ENCODE measurements at places on chromosomes 16 and 17.

DNA sequence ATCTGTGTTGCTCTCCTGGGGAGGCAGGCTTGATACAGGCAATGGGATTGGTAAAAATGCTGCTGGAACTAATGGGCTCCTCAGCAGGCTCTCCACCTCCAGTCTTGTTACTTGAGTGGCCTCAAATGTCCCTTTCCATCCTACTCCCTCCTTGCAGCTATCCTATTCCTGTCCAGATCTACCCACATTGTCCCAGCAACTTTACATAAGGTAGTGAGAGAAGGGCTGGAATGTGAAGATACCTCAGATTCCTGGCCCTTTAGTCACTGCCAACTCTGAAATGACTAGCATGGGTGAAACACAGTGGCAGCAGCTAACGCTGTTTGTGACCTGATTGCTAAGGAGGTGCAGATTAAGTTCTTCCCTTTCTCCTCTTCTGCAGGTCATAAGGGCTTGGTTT is 210.1 kb upstream of the HS3ST4 start:
- DNase-seq, result no peak

GRCh38 chr17:76725580-76726230 is 701 bp downstream of the JMJD6 start:
- DNase-seq, result no peak

DNA sequence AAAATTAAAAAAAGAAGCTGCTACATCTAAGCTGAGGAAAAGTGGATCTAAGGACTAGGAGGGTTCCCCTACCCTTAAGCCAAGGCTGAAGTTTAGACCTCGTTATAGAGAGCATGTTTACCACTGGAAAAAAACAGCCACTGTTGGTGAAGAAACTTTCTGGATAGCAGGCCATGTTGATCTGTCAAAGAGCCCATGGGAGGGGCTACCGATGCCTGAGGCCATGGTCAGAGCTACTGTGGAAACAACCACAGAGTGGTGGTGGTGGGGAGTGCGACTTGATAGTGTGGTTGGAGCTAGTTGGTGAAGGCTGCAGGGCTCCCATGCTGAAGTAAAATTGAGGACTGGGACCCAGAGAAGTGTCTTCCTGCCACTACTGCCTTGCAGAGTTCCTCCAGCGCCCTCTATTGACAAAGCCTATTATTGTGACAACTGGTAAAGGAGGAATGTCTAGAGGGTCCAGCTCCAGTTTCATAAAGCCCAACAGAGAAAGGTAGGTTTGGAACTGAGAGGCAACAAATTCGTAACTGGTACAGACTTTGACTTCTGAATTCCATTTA is 12.7 kb upstream of the FAM20A start:
- DNase-seq, result no peak

- DNase-seq, result no peak
Observed at GRCh38 chr17:3002538-3003295, 60.7 kb downstream of the OR1D5 start.

DNA sequence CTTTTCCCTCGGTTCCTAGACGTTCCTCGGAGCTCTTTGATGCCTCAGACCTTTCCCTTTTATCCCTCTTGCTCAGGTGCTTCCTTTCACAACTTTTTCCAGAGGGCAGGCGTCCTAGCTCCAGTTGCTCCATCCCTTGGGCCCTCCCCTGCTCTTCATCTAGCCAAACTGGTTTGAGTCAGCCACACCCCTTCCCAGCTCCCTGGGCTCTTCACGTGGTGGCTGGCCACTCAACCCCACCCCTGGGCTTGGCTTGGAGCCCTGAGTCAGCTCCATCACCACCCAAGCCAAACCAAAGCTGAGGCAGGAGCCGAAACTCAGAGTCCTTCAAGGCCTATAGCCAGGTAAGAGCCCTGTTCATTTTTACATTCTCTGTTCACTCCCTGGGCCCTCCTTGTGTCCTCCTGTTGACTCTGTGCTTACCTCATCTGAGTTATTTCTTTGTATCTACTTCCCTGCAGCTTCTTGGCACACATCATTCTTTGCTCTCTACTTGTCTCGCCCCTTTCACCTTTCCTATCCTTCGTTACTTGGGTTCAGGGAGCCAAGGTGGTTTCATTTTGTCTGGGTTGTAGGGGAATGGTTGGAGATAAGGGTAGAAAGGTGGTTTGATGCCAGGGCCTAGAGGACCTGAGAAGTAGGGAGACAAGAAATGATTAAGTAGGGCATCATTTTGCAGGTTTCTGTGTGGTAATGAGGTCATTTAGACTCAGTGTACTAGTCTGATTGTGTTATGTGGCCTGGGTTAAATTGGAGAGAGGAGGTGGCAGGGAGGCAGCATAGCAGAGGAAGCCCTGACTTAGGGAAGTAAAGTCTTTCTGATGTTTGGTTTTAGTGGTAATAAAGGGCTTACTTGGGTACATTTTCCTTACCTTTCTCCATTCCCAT is 7.6 kb upstream of the PHKG2 start:
- DNase-seq, result peak; percentile 95

DNA sequence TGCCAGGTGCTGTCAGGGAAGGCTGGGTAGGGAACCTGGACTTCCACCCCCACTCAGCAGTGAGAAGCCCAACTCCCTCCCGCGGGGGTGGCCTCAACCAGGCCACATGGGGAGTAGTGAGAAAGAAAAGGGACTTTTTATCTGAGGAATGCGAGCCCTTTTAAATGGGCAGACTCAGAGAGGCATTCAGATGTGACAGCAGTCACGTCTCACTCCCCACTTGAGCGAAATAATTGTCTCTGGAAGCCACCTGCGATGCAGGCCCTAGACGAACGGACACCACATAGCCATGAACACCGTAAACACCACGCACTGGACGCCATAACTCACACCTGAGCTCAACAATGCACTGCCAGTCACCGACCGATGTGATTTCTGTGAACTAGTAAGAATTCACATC is 11.9 kb upstream of the CD300E start:
- no peak for DNase-seq

GRCh38 chr16:75589306-75589705 is 23.1 kb downstream of the GABARAPL2 start:
- no peak for DNase-seq

DNA sequence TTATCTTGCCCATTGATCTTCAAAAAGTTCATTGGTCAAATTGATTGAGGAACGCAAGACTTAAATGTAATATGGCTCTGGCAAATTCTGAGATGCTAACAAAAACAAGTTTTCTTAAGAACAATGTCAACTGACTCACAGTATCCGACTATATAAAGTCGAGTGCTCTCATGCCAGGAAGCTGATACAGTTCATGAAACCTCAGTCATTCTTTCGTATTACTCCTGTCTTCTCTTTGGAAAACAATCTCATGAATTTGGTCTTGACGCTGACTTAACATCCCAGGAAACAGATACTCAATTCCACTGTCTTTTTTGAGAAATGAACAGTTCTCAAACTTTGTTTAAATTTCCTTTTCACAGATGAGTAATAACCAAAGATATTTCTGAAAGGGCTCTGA is 704.9 kb downstream of the MAF start:
- DNase-seq, result no peak

DNA sequence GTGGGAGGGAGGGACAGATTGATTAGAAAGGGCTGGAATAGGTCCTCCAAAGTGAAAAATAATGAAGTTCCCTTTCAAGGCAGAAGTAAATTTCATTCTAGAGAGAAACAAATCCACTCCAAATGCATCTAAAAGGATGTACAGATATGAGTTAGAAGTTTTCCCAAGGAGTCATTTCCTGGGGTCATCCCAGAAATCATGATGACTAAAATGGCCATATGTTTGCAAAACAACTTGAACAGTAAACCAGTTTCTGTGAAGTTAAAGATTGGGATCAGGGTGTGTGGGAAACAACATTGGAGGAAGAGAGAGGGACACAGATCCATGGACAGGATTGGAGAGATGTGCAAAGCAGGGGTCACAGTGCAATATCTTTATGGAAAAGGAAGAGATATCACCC is 32.5 kb upstream of the ARHGAP44 start:
- no peak for DNase-seq

GRCh38 chr17:82009413-82009812 is 13.3 kb downstream of the CENPX start:
- no peak for DNase-seq

- DNase-seq, result no peak
Observed at GRCh38 chr17:27751622-27752490, 48.5 kb downstream of the NOS2 start.

DNA sequence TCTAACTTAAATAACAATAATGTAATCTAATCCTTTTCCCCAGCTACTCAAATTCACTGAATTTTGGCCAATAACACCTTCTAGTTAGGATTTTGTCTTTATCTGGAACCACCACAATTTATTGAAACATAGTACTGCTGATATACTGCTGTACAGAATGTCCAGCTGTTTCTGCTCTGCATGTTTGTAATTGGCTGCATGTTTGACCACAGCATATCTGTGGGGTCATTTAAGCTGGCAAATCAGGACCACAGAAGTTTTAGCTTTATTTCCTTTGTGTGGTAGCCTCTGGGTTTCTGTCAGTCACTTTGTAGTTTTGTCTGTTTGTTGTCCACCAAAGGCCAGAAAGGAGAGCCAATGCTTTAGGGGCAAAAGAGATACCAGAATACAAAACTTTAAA is 22.2 kb upstream of the RAB11FIP4 start:
- no peak for DNase-seq

DNA sequence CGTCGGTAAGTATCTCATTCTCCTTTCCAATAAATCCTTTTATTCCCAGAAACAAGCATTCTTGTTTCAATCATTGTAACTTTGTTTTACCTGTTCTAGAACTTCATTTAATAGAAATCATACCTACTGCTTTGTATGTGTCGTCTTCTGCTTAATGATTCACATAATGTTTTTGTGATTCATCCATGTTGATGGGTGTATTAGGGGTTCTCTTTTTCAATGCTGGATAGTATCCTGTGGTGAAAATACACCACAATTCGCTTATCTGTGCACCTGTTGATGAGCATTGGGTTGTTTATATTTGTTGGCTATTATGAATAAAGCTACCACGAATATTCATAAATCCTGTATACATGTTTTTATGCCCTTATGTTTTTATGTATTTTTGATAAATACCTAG is 703.2 kb downstream of the MAF start:
- no peak for DNase-seq

- no peak for DNase-seq
Observed at GRCh38 chr16:11093572-11094074, 149.3 kb downstream of the CLEC16A start.

DNA sequence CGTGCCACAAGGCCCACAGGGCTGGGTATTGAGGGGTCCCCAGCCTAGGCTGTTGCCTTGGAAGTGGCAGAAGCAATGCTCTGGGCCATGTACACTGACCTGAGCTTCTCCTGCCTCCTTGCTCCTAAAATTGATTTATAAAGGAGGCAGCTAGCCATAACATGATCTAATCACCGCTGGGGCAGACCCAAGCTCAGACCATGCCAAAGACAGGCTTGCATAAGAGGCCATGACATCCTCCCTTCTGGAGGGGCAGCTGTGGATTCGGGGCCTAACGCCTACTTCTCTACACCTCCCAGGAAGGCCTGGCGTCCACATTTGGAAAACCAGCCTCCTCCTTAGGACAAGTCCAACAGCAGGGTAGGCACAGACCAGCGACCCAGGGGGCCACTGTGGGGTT is 12.3 kb downstream of the HSD11B2 start:
- DNase-seq, result no peak

GRCh38 chr16:11306381-11306780 is 25.3 kb upstream of the PRM1 start:
- no peak for DNase-seq

GRCh38 chr17:7912927-7913524 is 3.1 kb downstream of the RNF227 start:
- no peak for DNase-seq

- DNase-seq, result no peak
Observed at GRCh38 chr17:77346765-77347164, 206.0 kb downstream of the SEC14L1 start.

- no peak for DNase-seq
Observed at GRCh38 chr17:29123111-29123510, 57.1 kb downstream of the MYO18A start.

GRCh38 chr17:55441544-55441943 is 19.9 kb upstream of the MMD start:
- DNase-seq, result no peak

DNA sequence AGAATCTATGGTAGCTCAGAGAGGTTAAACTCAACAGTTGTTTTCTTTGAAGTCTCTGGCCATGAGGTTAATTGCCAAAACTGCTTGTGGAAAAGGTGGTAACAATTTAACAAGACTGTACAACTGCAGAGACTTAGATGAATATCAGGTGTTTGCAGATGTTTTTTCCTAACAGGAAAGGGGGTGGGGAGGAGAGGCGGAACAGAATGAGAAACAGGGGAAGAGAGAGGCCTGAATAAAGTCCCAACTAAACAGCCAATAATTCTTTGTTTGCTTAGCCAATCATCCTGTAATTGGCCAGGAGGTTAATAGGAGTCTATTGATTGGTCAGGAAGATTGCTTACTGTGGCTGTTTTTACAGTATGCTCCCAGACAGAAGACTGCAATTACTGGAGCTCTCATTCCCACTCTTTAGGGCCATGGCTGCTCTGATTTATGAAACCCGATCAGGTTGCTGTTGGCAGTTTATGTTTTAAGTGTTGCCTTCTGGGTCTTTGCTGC is 249.7 kb upstream of the TBX2 start:
- DNase-seq, result no peak

DNA sequence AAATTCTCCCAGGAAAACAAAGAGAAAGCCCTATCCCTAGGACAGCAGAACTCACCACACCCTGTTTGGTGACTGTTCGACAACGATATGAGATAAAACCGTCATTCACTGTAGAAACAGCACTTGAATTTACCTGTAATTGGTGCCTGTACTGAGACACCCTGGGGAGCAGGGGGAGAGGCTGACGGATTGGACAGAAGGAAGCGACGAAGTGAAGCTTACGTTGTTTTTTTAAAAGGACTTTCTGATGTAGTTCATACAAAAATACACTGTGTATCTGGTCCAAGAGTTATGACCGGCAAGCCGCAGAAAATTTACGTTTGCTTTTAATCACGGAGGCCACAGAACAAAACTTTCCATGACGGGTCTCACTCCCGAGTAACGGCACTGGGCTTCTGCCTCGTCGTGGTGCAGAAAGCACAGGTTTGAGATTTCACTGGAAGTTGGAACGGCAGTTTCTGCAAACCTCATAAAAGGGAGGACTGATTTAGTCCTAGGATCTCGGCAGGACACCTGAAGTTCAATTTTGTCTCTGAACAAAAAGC is 9.7 kb downstream of the NXN start:
- no peak for DNase-seq
